T-helper 9 cell (primary cell): ENCODE measurements at places on chromosomes 2 and 18.

DNA sequence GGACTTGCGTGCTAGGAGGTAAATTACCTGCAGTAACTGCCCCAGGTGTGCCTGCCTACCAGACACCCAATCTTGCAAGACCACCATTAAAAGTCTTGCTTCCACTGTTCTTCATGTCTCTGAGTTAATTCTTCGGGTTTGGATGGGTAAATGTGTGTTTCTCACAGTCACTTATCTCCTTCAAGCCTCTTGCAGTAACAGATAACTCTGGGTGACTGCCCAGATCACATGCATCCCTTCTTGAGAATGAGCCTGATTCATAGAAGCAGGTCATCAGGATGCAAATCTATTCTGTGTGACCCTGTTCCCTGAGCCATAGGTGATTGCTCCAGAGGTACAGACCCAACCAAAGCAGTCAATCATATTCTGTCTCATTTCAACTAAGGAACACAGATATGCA lies 194.6 kb downstream of the METTL4 start:
- DNase-seq: no peak

GRCh38 chr18:51522338-51522737 lies 324.9 kb upstream of the MEX3C start:
- no peak for DNase-seq

DNA sequence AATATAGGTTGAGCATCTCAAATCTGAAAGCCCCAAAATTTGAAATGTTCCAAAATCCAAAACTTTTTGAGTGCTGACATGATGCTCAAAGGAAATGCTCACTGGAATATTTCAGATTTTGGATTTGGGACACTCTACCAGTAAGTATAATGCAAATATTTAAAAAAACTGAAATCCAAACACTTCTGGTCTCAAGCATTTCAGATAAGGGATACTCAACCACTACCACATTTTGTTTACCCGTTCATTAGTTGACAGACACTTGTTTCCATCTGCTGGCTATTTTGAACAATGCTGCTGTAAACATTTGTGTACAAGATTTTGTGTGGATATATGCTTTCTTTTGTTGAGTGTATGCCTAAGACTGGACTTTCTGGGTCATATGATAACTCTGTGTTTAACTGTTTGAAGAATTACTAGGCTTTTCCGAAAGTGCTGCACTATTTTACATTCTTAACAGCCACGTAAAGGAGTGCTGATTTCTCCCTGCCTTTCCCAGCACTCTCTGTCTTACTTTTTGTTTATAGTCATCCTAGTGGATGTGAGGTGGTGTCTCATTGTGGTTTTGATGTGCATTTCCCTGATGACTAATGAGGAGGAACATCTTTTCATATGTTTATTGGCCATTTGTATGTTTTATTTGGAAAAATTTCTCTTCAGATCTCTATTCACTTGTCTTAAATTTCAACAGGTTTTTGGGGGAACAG lies 19.5 kb upstream of the DCDC2C start:
- DNase-seq: no peak

GRCh38 chr18:70415823-70416488 lies 127.1 kb downstream of the SOCS6 start:
- no peak for DNase-seq

DNA sequence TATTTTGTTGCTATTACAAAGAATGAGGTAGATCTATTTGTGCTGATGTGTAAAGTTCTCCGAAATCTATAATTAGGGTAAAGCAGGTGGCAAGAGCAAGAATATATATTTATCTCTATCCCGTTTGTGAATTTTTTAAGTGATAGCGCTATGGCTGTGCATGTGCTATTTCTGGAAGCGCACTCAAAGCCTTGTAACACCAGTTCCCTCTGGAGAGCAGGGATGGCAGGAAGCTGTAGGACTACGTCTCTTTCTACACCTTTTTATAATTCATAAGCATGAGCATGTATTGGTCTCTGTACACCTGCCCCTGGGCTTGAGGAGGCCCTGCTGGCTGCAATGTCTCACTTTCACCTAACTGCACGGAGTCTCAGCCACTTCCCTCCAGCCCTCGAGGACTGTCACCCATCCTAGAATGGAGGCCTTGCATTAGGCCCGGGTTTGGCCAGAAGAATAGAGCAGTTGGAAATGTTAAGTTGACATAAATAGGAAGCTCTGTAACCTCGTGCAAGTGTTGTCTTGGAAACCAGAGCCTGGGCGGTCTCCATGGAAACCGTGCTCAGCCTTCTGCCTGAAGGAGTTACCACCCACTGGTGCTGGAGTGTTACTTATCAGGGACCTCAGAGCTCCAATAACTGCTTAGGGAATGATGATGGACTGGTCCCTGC lies 20.9 kb downstream of the ITM2C start:
- no peak for DNase-seq

- no peak for DNase-seq
Measured at GRCh38 chr2:73253400-73253799, 19.3 kb downstream of the CCT7 start.

DNA sequence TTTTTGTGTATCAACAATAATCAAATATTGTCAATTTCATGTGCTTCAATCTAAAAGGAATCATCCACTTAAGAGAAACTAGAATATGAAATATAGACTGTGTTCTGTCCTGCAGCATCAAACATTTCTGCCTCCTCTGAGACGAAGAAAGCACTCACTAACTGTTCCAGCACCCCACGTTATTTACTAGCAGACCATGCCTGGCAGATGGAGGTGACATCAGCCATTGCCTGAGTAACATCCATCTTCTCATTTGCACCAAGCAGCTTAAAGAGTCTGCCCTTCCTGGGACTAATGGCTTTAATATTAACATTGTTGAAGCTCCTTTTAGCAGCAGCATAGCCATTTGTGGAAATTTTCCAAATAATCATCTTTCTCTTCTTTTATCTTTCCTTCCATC lies 25.7 kb downstream of the SGPP2 start:
- no peak for DNase-seq
